ENCODE measurements at places on chromosomes 7 and 10. TPM values are rescaled to one million over a fixed set of nuclear protein-coding genes. Genes with fewer than 3 reads are reported as not detected.

DNA sequence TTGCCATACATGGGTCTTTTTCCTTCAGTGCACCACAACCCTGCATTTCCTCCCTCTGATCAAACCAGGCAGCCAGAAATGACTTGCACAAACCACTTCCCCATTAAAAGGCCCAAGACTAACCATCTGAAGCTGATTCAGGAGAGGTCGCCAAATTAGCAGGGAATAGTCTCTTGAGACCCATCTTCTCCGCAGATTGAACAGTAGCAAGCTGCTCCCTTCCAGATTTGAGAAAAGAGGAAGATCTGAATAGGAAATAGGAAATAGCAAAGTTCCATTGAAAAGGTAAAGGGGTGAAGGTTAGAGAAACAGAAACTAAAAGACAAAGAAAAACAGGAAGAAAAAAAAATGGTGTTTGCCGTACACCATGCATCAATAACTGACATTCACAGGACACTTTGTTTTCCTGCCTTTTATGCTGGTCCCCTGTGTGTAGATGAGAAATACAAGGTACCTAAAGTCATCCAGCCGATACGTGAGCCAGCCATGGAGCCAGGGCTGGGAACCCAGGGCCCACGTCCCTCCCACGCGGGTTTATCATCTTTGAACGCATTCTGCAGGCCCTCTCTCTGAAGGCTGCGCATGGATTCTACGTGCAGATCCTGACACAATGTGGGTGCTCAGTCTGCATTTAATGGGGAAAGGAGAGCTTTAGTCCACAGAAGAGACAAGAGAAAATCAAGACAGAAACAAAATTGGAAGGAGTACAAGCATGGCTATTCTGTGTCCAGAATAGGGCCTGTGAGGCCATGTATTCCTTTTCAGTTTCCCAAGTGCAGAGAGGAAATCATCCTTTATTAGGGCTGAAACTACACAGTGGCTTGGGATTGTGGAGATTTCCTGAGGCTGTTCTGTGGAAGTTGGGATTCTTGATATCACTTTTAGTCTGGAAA lies 268.4 kb upstream of the NPVF start:
- no peak for DNase-seq

DNA sequence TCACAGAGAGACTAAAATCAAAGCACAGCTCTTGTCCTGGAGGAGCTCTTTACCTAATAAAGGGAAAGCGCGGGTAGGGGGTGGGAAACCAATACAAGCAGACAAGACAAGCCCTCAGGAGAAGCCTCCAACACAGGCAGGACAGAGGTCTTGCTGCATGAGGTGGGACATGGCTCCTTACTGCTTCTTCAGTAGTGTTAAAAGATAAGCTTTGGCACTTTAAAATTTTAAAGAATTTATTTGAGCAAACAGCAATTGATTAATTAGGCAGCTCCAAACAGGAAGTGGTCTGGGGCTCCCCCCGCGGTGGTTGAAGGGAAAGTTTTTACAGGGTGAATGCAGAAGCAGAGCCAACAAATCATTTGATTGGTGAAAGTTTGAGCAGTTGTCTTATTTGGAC lies 50.3 kb upstream of the MACC1 start:
- DNase-seq = no peak

- peak; percentile 89 for DNase-seq
Measured at GRCh38 chr7:111735661-111736551, 173.6 kb upstream of the IMMP2L start.

DNA sequence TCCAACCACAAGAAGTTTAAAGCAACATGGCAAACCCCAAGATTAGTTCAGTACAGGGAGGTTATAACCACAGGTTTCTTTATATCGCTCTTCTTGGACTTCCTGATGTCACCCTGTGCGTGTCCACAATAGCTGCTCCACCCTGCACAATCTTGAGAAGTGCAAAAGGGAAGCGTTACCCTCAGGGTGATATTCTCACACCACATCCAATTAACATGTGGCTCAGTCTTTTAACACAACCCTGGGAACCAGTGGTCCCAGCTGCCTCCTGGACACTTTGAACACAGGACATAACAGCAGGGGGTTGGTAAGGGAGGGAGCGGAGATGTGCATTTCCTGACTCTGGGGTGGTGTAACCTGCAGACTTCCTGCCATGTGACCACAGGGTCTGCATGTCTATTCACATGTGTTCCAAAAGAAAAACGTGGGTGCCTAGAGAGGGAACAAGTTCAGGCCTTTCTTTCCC lies 64.6 kb downstream of the GSAP start:
- DNase-seq = no peak

- no peak for DNase-seq
Measured at GRCh38 chr10:80173466-80173865, 31.9 kb downstream of the ANXA11 start.

GRCh38 chr10:122140461-122140902 lies 130.6 kb upstream of the BTBD16 start:
- no peak for DNase-seq

GRCh38 chr7:69245646-69246045 lies 352.6 kb upstream of the AUTS2 start:
- DNase-seq = no peak

- peak; percentile 31 for DNase-seq
Measured at GRCh38 chr10:24722676-24723385, 856 bp downstream of the ARHGAP21 start.

DNA sequence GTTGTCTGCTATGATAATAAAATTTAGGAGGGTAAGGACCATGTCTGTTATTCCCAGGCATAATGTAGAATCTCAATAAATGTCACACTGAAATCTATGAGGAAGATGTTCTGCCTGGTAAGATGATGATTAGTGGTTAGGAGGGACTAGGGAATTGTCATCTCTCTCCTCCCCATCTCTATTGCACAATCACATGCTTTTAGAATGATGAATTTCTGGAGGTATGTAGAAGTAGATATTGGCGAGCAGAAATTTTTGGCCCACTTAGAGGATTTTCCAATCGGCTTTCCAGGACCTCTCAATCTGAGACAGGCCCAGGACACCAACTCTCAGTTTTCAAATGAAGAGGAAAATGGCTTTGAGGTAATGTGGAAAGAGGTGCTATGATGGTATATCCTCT lies 2.0 kb upstream of the PITX3 start:
- no peak for DNase-seq

- no peak for DNase-seq
Measured at GRCh38 chr7:47454069-47454973, 127.6 kb downstream of the TNS3 start.

GRCh38 chr7:46750321-46750865 lies 829.3 kb upstream of the IGFBP3 start:
- DNase-seq = no peak

- DNase-seq = no peak
Measured at GRCh38 chr7:33725111-33726025, 180.0 kb upstream of the BMPER start.

- no peak for DNase-seq
Measured at GRCh38 chr10:119379466-119380071, 162.9 kb downstream of the RGS10 start.

GRCh38 chr10:125689955-125690569 lies 7.1 kb upstream of the TEX36 start:
- DNase-seq = no peak

GRCh38 chr10:61192042-61192441 lies 248.1 kb upstream of the RHOBTB1 start:
- DNase-seq = no peak

DNA sequence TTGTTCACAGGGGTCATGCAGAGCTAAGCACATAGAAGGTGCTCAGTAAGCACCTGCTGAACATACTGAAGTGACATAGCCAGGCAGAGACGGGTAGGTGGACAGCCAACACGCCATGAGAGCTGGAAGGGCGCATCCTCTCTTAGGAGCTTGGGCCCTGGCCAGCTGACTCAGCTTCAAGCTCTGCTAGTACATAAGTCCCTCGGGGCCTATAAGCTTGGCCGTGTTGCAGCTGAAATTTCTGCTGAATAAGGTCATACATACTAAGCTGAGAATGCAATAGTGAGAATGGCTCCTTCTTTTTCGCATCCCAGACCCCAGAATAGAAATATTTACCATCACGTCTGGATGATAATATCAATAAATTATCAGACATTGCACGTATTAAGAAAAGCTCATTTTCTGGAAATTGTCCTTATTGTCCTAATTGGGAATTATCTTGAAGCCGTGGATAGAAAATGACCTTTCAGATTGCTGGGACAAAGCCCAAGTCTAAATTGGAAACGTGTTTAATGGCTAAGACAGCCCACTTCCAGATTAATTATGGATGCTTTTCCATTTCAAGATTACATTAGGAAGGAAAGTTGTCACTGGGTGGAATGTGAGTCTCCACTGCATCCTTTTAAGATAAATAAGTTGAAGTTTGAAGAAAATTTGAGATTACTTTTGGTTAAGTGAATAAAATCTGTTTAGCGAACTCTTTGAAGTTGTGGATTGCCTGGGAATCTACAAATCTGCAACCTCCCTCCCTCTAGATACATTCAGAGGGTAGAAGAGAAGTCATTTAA lies 287.1 kb upstream of the C7orf33 start:
- DNase-seq = peak; percentile 67

DNA sequence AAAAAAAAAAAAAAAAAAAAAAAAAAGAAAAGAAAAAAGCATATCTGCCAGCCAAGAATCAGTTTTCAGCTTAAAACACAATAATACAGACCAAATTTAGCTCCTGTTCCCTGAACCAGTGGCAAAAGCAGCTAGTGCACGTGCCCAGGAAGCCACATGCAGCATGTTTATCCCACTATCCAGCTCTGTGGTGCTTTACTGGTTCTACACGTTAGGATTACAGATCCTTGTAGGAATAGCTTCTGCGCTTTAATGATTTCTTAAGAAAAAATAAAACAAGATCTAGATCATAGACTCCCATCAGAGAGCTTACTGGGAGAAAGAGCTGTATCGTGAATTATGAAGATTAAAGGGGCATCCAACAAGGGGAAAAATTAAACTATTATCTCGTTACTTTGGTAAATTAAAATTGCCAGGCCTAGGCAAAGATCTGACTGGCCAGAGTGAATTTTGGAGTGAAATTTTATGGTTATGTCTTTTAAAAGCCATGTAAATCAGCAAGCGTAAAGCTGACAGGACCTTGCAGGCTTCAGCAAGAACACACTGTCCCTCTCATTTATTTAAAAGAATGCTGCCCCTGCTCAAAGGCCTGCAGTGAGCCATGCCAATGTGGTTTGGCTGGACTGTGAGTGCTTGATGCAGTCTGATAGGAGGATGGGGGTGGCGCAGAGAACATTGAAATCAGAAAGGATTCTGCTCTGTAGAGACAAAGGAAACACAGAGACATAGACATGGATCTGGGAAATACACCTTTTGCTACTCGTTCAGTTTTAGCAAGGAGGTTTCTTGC lies 177.3 kb upstream of the PHYHIPL start:
- DNase-seq = peak; percentile 68

- DNase-seq = no peak
Measured at GRCh38 chr7:23334482-23335056, 35.4 kb downstream of the MALSU1 start.

DNA sequence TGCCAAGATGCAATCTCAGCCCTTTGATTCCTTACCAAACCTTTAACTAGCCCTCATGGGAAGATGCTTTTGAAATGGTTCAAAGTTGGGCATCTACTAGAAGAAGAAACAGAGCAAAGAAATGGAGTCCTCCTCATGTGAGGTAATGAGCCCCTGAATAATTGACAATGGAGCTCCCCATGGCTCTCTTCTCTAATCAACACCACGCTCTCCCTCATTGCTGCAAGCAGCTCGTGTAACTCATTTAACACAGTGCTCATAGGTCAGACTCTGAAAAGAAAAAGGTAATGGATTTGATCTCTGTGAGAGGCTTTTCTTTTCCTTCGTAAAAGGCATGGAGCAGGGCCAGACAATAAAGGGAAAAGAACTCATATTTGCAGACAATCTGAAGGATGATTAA lies 312.8 kb downstream of the PHTF2 start:
- no peak for DNase-seq

DNA sequence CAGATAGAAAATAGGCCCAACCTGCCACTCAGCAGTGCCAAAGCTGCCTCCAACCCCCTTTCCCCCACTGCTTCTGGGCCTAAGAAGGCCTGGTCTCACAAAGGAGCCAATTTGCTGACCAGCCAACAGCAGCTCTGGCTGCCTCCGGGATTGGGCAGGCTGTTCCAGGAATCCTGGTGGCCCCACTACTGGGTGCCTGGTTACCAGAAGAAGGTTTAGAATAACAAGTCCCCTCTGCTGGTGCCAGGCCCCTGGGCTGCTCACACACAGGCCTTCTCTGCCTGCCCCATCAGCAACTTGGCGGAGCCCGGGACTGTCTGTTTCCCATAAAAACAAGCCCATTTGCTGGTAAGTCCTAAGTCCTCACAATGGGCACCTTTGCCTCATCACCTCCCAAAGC lies 1.2 kb downstream of the PHKG1 start:
- DNase-seq = no peak

The SLC13A1 gene
- not detected for total RNA-seq

The LRRC18 gene
- not detected for total RNA-seq

The KIF11 gene
- total RNA-seq = under 0.01 TPM

The DNAH11 gene
- total RNA-seq = 1.2 TPM

The OGDH gene
- 66.8 TPM for total RNA-seq

The EBLN1 gene
- not detected for total RNA-seq

The GNGT1 gene
- total RNA-seq = not detected

The ALOX5 gene
- total RNA-seq = 127 TPM

The CEP41 gene
- 4.4 TPM for total RNA-seq
